Stimulated activated CD8-positive, alpha-beta memory T cell treated with anti-CD3 and anti-CD28 coated beads, Interleukin-4, amount 100 ng/mL, for 4 hours (primary cell): ENCODE measurements at places on chromosomes 4 and X.
A peak's percentile ranks its signal among the peaks of the same experiment; 100 is the strongest.

DNA sequence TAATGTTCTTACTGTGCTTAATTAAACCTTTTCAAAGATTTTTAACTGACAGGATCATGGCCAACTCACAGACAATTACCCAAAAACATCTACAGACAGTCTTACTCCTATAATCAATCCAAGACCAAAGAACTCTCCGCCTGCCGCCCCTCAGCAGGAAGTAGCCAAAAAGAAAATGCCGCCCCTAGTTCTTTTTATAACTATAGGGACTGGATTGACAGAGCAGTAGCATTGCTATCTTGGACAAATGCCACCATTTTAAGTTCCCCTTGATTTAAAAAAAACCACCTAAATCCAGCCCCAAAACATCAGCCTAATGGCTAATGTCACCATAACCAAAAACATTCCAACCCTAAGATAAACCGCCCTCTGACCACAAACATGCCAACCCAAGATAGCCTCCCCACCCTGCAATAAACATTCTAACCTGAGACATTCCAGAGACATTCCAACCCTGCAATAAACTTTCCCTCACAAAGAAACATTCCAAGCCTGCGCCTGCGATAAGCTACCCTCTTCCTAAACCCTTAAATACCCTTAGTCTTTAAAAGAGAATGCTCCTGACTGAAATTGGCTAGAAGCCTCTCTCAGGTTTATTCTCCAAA is 77.0 kb downstream of the COQ2 start:
- DNase-seq = no peak

DNA sequence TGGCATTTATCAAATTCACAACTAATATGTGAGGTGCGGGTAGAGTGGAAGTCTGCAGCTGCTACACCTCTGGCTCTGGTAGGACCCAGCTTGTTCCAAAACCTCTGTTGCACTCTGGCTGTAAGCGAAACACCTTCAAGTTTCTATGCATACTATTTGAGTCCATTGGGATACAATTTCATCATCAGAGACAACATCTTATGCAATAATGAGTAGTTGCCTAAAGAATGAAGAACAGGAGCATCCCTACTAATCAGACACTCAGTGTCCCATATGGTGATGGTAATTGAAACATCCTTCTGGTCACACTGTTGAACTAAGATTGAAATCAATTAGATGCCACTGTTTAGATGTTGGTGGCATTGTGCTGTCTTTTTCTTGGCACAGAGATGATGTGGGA is 178.4 kb downstream of the MGST2 start:
- DNase-seq = no peak

DNA sequence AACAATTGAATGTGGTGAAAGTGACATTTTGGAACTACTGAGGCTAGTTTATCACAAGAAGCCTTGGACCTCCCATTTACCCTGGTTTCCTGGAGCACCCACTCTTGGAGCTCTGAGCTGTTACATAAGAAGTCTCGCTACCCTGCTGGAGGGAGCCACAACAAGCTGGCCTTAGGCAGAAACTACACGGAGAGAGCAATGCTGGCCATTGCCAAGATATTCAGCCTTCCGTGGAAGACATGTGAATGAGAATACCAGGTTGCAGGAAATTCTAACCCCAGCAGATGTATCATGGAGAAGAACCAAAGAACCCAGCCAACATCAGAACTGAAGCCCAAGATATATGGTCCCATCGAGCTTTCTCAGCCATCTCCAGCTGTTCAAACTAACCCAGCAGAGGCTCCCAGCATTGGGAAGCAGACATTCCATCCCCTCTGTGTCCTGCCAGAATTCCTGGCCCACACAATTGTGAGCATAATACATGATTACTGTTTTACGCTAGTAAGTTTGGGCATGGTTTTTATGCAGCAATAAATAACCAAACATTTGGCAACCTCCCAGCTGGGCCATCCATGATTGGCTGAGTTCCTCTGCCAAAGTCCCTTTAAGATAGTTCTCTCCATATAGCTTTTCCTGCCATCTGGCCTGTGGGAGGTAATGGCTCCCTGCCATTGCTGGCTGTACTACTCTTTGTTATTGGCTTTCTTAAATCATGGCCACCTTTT is 17.9 kb upstream of the PDE5A start:
- no peak for DNase-seq

- DNase-seq = no peak
These were observed 212.7 kb downstream of the CENPC start for GRCh38 chr4:67332627-67333026.

GRCh38 chr4:112894951-112895350 is 154.5 kb upstream of the ANK2 start:
- no peak for DNase-seq

GRCh38 chr4:23297327-23297726 is 592.5 kb downstream of the PPARGC1A start:
- DNase-seq = no peak

GRCh38 chrX:35829501-35829900 is 31.4 kb downstream of the MAGEB16 start:
- DNase-seq = no peak

DNA sequence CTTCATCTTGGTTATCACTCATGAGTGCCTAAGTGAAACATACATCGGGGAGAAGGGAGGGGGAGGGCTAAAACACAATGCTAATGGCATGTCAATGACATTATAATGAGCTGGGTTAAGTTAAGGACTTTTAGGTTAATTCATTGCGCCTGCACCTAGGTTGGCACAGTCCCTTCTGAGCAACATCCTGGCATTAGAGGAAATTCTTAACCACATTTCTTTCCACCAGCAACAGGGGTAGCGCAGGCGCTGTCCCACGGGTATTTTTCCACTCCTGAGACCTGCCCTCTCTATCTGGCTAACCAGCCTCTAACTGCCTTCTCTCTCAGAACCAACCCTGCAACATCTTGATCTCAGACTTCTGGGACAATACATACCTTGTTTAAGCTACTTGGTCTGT is 39.0 kb upstream of the PROM1 start:
- DNase-seq = peak; percentile 3

DNA sequence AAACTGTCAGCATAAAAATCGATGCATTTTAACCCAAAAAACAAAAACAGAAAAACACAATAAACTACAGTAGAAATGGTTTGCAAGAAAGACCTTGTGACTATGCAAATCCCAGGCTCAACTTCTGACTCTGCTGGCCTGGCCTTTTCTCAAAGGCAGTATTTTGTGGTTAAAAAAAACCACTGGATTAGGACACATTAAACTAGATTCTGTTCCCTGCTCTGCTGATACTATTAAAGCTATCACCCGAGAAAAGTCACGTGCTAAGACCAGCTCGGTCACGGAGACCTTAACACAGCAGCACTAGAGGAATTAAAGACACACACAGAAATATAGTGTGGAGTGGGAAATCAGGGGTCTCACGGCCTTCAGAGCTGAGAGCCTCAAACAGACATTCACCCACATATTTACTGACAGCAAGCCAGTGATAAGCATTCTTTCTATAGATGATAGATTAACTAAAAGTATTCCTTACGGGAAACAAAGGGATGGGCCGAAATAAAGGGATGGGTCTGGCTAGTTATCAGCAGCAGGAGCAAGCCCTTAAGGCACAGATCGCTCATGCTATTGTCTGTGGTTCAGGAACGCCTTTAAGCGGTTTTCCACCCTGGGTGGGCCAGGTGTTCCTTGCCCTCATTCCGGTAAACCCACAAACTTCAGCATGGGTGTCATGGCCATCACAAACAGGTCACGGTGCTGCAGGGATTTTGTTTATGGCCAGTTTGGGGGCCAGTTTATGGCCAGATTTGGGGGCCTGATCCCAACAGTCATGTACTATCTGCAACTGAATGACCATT is 16.1 kb downstream of the CBR4 start:
- DNase-seq = no peak

DNA sequence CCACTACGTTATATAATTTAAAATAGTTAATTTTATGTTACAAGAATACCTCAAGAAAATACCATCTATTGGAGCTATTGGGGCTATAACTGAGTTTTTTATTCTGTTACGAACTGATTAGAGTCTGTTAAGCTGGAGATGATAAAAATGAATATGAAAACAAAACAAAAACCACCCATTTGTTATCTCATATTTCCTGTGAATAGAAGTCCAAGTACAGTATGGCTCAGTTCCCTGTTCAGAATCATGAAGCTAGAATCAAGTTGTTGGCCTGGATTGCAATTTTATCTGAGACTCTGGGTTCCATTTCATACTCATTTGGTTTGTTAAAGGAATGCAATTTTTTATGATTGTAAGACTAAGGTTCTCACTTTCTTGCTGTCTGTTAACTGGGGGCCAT is 319.1 kb upstream of the PCDH18 start:
- DNase-seq = no peak

- no peak for DNase-seq
These were observed 428.8 kb downstream of the NKX6-1 start for GRCh38 chr4:84070289-84070688.

DNA sequence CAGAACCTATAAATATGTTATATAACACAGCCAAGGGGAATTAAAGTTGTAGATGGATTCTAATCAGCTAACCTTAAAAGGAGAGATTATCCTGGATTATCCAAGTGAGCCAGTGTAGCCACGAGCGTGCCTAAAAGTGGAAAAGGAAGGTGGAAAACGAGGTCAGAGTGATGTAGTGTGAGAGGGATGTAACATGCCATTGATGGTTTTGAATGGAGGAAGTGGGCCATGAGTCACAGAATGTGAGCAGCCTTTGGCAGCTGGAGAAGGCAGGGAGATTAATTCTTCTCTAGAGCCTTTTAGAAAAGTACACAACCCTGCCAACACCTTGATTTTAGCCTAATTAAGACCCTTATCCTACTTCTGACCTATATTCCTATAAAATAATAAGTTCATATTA is 149.1 kb downstream of the SLC39A8 start:
- no peak for DNase-seq

GRCh38 chr4:107854356-107855022 is 29.8 kb downstream of the SGMS2 start:
- no peak for DNase-seq

GRCh38 chr4:156946516-156947424 is 24.8 kb downstream of the PDGFC start:
- DNase-seq = no peak

GRCh38 chr4:145011636-145012035 is 86.4 kb downstream of the ANAPC10 start:
- no peak for DNase-seq

DNA sequence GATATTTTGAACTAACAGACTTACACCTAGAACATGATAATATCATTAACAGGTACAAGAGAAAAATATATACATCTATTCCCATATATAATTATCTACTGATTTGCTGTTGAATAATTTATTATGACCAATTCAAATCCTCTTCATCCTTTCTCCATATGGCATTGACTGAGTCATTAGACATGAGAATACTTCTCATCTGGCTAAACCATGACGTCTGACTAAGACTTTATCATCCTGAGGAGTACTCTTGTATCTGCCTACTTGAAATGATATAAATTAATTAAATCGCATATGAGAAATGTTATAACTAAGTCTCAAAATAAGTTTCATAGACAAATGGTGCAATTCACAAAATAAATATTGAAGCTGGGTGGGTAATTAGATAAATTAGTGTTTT is 67.4 kb downstream of the EMCN start:
- no peak for DNase-seq

DNA sequence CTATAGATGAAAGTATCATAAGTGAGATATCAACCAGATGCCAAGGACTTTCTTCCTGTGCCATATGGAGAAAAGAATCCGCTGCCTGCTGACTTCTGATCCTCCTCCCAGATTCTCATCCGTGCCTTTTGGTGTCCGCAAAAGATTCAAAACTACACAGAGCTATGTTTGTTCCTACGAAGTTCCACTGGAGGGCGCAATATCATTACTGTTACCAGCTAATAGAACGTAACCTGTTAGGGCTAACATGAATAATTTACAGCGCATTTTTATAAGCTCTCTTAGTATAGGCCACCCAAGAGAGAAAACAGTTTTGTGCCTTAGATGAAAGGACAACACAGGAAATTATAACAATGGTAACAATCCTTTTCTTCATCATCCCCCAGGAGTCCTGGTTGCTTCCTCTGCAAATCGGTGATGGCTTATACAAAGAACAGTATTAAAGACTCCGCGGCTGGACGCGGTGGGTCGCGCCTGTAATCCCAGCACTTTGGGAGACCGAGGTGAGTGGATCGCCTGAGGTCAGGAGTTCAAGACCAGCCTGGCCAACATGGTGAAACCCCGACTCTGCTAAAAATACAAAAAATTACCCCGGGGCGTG is 22.8 kb upstream of the CENPVL3 start:
- DNase-seq = no peak

DNA sequence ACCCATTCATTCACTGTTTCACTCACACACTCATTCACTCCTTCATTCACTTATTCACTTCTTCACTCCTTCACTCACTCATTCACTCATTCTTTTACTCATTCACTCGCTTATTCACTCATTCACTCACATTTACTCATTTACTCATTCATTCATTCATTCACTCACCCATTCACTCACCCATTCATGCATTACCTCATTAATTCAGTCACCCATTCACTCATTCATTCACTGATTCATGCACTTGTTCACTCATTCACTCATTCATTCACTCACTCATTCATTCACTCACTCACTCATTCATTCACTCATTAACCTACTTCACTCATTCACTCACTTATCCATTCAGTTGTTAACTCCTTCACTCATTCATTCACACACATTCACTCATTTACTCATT is 70.8 kb downstream of the STK32B start:
- DNase-seq = no peak

GRCh38 chrX:20026278-20026677 is 35.4 kb upstream of the BCLAF3 start:
- DNase-seq = no peak

GRCh38 chrX:16838202-16839066 is 31.7 kb downstream of the RBBP7 start:
- no peak for DNase-seq

DNA sequence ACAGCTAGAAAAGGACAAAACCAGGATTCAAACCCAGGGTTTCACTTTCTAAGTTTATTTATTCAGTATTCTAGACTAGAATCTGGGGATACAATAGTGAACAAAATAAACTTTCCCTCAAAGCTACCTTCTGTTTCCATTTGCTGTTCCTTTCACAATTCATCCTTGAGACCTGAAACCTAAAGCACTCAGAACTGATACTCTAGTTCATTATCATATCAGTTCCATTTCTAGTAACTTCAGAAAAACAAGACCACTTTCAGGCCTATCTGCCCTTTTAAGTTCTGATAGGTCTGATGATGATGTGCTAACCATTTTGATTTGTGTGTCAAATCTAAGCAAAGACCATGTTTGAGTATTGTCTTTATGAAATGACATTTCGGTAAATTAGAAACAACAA is 7.8 kb upstream of the XK start:
- DNase-seq = no peak
